Stimulated activated CD8-positive, alpha-beta memory T cell treated with anti-CD3 and anti-CD28 coated beads, Interleukin-4, amount 100 ng/mL, for 1 hour (primary cell): ENCODE measurements at places on chromosomes 6 and 20.

GRCh38 chr6:20996099-20996498 lies 461.8 kb downstream of the CDKAL1 start:
- no peak for DNase-seq

GRCh38 chr6:136553166-136553787 lies 3.1 kb upstream of the MAP7 start:
- no peak for DNase-seq

- DNase-seq: no peak
These were observed 87.2 kb downstream of the DST start for GRCh38 chr6:56555438-56555872.

- DNase-seq: no peak
These were observed 81.0 kb downstream of the SRC start for GRCh38 chr20:37426978-37427377.

DNA sequence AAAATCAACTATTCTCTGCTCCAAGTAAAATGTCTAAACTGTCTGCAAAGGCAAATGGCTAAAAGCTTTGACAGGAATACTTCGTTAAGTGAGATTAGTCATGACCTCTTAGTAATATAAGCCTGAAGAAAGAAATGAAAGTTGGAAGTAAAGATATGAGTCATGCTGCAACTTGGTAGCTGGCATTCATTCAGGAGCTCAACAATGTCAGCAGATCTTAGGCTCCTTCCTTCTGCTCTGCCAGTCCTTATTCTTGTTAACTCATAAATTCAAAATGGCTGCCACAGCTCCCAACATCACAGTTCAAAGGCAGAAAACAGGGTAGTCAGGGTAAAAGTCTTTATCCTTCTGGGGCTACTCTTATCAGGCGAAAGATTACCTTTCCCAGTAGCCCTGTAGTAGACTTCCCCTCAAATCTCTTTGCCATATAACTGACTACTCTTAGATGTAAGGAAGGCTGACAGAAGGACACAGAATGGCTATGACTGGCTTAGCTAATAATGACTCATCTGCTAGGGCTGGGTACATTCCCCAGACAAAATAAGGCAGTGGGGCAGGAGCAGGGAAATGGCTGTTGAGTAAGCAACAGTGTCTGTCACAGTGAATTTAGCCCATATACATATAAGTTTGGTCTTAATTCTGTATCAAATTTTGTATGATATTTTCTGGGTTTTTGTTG lies 24.4 kb upstream of the C6orf62 start:
- DNase-seq: no peak

DNA sequence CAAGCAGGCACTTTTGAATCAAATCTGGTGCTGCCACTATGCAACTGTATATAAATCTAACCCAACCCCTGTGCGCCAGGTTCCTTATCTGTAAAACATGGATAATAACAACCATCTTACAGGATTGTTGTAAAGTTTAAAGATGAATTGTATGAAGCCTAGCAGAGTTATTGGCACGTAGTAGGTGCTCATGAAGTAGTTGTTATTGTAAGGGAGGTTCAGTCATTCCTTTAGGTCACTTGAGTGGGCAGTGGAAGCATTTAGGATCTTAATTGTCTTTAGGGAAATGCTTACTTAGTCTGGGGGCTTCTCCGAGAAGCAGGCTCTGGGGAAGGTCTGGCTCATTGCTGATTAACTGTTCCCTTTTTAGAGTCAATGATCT lies 29.8 kb upstream of the PKIG start:
- no peak for DNase-seq
